ENCODE measurements at places on chromosomes 16 and 17.
A peak's percentile ranks its signal among the peaks of the same experiment; 100 is the strongest.

DNA sequence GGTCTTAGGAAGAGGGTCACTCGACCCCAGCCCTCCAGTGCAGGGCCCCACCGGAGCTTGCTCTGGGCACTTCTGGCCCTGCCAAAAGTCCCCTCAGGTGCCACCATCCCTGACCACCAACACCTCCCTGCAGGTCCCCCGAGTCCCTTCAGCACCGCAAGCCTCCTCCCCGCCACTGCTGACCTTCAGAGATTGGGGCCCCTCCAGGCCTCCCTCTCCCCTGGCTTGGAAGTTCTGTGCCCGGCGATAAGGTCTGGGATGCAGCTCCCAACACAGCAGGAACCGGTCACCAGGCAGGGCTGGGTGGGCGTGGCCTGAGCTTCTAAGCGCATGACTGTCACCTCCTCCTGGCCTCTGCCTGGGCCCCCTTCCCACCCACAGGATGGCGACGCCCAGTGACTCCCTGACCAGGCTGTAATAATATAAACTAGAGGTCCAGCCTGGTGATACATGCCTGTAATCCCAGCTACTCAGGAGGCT lies 11.2 kb downstream of the PIEZO1 start:
- DNase-seq: peak; percentile 45

GRCh38 chr16:66397736-66398433 lies 29.2 kb upstream of the BEAN1 start:
- DNase-seq: no peak

- no peak for DNase-seq
Observed at GRCh38 chr17:82909322-82909904, 69.6 kb upstream of the ZNF750 start.

GRCh38 chr16:53924331-53925106 lies 220.6 kb downstream of the FTO start:
- DNase-seq: no peak

DNA sequence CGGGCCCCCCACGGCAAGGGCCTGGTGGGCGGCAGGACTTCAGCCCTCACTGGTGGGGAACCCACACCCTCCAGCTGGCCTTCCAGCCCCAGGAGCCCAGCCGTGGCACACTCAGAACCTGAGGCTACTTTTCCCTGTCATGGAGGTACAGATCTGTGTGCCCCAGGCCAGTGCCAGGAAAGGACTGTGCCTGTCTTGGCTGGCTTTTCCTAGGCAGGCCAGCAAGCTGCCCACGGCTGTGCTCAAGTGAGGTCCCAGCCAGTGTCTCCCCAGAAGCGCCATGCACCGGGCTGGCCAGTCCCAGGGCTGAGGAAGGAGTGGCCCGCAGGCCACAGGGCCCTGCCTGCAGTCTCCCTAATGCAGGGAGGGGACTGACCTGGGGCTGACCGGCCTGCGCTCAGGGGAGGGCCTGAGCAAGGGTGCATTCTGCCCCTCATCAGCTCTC lies 16.6 kb downstream of the ENGASE start:
- DNase-seq: no peak

GRCh38 chr17:29603109-29603674 lies 10.3 kb downstream of the ANKRD13B start:
- no peak for DNase-seq

DNA sequence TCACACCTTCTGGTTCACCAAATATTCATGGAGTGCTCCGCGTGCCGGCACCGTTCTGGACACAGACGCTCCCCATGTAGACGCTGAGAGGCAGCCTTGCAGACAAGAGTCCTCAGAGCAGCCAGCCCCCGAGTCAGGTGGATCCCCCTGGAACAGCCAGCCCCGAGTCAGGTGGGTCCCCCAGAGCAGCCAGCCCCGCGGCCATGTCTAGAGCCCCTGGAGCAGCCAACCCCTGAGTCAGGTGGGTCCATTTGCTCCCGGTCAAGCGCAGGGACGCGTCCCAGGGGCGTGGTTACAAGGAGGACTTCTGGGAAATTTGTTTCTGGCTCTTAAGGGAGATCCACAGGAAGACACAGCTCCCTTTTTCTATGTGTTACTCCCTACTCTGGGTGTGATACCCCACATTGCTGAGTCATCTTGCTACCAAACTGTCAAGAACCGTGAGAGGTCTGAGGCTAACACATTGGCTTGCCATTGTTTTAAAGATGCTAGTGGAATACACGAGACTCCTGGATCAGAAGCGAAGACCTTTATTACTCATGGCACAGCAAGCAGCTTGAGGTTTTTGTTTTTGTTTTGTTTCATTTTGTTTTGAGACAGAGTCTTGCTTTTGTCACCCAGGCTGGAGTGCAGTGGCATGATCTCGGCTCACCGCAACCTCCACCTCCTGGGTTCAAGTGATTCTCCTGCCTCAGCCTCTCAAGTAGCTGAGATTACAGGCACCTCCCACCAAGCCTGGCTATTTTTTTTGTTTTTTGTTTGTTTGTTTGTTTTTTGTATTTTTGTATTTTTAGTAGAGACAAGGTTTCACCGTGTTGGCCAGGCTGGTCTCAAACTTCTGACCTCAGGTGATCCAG lies 43.3 kb upstream of the CBFA2T3 start:
- no peak for DNase-seq

DNA sequence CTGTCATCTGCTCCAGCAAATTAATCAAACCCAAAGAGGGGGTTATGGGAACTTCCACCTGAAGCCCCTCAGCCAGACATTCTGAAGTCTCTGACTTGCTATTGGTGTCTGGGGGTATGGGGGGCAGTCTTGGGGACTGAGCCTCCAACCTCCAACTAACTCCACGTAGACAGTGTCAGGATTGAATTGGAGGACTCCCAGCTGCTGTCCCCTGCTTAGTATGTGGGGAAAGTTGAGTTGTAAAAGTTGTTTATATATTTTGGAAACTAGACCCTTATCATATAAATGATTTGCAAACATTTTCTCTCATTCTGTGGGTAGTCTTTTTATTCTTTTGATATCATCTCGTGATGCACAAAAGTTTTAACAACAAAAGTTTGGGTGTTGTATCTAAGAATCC lies 689.2 kb downstream of the WWOX start:
- no peak for DNase-seq

- DNase-seq: no peak
Observed at GRCh38 chr17:43410557-43411368, 12.0 kb downstream of the ARL4D start.

- no peak for DNase-seq
Observed at GRCh38 chr16:2691491-2692248, 9.3 kb downstream of the KCTD5 start.

DNA sequence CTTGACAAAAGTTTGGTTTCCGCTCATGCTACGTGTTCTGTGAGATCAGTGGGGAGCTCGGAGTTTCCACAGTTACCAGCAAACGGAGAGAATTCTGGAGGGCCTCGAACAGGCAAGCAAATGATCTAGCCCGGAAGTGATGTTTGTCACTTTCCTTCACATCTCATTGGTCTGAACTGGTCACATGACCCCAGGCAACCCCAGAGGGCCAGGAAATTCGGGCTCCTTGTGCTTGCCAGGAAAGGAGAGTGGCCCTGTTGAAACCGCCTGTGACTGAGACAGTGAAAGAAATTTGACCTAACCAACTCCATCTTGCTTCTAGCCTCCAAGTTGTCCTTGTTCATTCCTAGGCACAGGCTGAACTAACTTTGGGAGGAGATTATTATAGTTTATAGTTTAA lies 23.0 kb downstream of the SPPL2C start:
- DNase-seq: peak; percentile 27

DNA sequence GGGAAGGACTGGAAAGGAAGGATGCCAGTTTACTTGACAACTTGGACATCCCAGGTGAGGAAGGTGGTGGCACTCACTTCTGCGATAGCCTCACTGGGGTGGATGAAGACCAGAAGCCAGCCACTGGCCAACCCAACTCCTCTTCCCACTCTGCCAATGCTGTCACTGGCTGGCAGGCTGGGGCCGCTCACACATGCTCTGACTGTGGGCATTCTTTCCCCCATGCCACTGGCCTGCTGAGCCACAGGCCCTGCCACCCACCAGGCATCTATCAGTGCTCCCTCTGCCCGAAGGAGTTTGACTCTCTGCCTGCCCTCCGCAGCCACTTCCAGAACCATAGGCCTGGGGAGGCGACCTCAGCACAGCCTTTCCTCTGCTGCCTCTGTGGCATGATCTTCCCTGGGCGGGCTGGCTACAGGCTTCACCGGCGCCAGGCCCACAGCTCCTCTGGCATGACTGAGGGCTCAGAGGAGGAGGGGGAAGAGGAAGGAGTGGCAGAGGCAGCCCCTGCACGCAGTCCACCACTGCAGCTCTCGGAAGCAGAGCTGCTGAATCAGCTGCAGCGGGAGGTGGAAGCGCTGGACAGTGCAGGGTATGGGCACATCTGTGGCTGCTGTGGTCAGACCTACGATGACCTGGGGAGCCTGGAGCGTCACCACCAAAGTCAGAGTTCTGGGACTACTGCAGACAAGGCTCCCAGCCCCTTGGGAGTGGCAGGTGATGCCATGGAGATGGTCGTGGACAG lies 4.5 kb downstream of the ZNF646 start:
- DNase-seq: no peak

- DNase-seq: no peak
Observed at GRCh38 chr17:77467521-77467920, 326.8 kb downstream of the SEC14L1 start.

GRCh38 chr17:49434821-49435670 lies 20.4 kb upstream of the PHB1 start:
- peak; percentile 88 for DNase-seq

- DNase-seq: no peak
Observed at GRCh38 chr16:54489225-54490111, 202.9 kb upstream of the IRX3 start.

- no peak for DNase-seq
Observed at GRCh38 chr17:64156670-64157069, 26.7 kb upstream of the ERN1 start.

DNA sequence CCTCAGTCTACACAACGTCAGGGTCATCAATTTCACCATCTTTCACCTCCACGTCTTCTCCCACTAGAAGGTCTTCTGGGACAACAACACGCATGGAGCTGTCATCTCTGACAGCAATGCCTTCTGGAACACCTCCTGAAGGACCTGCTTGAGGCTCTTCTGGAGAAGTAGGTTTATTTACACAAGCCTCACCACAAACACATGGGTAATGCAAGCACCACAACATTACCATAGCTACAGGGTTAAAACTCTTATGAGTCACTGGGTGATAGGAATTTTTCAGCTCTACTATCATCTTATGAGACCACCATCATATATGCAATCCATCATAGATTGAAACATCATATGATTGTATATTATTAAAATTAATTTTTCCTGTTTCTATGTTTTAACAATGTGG lies 215.4 kb downstream of the CHD9NB start:
- DNase-seq: no peak

DNA sequence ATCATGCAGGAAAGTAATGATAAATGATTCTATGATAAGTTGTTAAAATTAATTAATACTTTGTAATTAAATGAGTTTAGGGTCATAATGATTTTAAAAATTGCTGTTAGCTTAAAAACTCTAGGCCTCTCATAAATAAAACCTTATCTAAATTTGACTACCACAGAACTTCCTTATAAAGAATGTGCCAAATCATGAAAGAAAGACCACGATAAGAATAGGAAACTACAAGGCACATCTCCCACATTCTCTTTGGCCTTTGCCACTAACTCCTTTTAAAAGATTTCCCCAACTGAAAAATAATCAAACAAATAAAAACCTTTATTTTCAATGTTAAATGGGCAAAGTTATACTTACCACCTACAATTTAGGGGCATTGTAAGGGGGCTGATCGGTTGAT lies 164.6 kb upstream of the C17orf78 start:
- DNase-seq: no peak

DNA sequence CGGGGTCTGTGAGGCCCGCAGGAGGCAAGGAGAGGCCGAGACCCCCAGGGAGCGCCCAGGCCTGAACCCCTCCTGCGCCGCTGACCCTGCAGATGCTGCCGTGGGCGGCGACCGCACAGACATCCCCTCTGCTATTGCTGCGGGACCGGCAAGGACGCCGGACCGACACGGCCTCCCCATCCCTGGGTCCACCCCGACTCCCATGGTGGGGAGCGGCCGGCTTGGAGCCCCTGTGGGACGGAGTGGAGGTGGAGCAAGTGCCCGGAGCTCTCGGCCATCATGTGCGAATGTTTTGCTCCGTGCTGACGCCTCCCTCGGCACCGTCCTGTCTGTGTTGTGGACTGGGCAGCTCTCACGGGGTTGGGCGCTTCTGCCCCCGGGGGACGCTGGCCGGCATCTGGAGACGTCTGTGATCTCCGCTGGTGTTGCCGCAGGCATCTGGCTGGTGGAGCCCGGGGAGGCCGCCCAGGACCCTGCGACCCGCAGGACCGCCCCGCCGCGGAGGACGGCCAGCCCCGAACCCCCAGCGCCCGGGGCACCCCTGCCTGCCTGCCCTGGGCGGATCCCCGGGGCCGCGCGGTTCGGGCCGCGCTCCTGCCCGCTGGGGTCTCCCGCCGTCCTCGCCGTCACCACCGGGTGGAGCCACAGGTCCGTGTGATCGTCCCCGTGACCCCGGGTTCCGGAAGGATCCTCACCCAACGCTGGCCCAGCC lies 12.8 kb upstream of the GNG13 start:
- peak; percentile 30 for DNase-seq
